ENCODE measurements at places on chromosomes 12 and 14.

GRCh38 chr14:92502541-92503286, 10.9 kb upstream of the RIN3 start:
- no peak for DNase-seq

DNA sequence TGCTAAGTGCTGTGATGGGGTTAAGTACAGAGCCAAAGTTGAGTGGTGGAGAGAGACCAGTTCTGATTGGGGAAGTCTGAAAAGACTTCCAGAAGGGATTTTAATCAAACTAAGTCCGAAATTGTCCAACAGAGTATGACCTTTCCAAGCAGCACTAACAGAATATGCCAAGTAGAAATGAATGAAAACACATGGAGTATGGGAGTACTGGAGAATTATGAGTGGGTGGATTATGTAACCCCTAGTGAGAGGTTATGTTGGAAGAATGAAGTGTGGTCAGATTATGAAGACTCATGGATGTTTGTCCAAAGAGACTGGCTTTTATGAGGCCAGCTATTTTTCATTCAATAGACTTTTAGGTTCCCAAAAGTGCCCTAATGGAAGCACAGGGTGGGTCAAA, 94.0 kb upstream of the PLEKHA5 start:
- DNase-seq, result no peak

DNA sequence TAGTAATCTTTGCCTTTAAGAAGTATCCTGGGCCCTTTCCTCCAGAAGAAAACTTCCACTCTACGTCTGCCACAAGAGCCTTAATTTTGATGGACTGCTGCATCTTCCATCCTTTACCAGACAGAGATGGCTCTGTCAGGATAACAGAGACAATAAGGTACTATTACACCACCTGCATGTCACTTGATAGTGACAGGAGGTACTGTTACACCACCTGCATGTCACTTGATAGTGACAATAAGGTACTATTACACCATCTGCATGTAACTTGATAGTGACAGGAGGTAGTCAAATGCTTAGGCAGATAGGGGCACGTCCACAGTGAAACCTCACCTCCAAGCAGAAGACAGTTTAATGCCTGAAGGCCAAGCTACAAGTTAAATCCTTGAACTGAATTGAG, 13.9 kb downstream of the OR6C74 start:
- DNase-seq, result no peak

DNA sequence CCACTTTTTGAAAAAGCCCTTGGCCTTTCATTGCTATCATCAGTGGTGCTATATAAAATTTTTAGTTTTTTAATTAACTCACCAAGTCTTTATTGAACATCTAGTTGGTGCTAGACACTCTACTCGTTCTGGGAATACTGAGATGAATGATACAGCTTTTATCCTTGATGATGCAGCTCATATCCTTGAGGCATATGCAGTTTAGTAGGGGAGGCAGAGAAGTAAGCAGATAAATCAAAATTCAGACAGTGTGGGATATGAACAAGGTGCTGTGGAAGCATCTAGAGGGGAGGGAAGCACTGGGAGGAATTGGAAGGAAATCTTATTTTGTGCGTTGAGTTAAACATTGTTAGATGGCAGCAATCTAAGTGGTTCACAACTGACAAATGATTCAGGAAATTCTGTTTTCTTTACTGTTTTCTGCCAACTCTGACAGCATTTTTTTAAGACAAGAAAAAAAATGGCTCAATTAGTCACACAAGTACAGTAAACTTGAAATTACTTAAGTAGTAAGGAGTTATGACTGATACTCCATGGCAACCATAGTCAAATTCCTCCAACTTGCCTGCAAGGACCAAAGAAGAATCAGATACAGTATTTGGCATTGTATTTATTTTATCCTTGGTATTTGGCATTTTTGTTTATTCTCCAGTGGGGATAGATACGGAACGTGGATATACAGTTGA, 119.2 kb downstream of the TMTC2 start:
- DNase-seq, result no peak

DNA sequence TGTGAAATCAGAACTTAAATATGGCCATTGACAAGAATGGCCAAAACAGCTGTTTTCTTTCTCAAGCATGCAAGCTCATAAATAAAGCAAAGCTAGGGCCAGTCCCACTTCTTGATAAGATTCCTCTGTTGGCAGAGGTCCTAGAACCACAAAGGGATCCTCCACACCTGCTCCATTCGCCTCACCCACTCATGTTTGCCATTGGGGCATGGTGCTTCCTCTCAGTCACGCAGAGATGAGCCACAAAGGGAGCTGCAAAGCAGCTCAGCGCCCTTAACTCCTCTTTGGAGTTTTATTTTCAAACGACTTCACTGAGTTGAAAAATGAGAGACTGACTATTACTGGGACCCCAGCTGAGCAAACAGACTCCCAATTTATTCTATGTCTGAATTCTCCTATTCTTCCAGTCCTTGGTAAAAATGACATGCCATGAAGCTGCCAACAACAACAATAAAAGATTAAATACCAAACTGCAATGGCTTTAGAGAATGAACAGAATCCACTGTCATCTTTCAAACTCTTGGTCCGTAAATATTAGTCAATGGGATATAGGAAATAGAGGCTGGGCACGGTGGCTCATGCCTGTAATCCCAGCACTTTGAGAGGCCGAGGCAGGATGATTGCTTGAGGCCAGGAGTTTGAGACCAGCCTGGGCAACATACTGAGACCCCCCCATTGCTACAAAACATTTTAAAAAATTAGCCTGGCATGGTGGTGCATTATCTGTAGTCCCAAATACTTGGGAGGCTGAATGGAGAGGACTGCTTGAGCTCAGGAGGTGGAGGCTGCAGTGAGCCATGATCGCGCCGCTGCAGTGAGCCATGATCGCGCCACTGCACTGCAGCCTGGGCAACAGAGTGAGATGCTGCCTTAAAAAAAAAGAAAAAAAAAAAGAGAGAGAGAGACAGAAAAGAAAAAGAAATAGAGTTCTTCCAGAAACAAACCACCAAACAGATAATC, 16.4 kb downstream of the MANSC1 start:
- no peak for DNase-seq

DNA sequence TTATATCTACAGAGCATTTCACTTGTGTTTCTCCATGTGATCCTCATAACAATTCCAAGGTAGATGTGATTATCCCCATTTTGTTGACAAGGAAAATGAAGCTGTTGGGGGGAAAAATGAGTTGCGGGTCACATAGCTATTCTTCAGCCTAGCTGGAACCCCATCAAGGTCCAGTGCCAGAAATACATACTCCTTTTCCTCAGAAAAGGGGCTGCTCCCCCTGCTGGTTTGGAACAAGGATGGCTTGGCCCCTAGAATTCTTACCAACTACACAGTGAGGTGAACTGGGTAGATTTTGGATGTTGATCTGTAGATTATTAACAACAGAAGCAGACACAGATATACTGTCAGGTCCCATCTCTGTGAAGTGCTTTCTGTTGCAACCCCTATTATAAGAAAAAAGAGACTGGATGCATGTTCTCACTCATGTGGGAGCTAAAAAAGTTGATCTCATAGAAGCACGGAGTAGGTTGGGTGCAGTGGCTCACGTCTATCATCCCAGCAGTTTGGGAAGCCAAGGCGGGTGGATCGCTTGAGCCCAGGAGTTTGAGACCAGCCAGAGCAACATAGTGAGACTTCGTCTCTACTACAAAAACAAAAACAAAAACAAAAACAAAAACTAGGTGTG, 8.9 kb downstream of the IKZF4 start:
- peak; percentile 64 for DNase-seq

- no peak for DNase-seq
Measured at GRCh38 chr14:100714258-100714892, 12.3 kb upstream of the DLK1 start.

DNA sequence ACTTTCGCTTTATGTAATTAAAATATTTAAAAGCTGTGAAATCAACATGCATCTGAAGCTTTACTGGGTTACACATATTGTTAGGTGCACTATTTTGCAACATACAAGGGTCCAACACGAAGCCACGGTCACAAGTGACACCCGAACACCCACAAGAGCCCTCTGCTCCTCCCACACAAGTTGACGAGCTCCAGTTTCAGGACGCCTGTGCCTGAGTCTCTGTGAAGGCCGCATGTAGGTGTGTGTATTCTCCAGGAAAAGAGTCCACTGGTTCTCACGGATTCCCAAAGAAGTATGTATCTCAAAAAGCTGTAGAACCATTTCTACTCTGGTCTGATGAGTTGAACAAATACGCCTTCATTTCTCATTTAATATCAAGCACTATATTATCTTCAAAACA, 12.0 kb downstream of the SLC15A4 start:
- no peak for DNase-seq

GRCh38 chr12:109197327-109197726, 80.9 kb downstream of the ACACB start:
- no peak for DNase-seq

DNA sequence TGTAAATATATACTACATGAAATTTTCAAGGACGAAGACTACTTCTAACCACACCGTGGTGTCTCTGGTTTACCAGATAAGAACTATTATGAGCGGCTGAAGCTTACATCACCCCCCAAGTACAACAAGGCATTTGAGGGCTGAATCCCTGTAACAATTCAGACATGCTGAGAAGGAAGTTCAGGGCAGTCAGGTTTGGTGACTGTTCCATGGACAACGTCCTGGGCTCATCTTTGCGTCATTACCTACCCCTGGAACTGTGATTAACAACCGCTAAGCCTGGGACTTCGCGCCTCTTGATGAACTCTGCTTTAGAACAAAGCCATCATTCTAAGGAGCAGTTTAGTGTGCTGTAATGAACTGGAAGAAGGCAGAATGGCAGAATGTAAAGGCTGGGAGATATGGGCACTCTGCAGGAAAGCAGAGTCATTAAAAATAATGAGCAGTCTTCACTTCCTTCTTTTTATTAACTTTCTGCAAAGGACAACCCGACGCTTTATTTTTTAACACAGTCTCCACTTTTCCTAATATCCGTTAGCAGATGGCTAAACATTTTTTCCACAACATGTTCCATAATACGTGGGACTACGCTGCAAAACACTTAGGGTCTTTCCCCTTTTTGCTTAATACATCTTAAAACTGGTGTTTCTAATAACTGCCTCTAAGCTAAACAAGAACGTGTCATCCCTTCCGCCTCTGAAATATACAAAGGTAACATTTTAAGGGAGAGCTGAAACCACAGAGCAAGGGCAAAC, 263.2 kb downstream of the ADAMTS20 start:
- DNase-seq, result no peak

DNA sequence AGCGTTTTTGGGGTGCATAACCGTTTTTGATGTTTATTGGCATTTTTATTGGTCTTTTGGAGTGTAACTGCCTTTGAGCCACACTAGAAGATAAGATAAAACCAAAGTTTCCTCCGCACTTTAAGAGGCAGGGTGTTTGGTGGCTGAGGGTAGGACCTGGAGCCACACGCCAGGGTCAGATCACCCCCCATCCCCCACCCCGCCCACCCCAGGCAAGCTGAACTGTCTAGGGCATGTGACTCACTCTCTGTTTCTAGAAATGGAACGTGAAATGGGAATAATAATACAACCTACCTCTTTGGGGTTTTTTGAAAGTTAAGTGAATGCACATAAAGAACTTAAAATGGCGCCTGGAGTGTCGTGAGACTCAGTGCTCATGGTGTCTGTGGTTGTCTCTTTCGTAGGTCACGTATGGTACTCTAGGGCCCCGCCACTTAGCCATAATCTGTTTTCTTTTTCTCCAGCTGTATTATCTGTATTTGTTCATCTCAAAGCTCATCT, 56.0 kb downstream of the PPP2R5C start:
- DNase-seq, result no peak

- DNase-seq, result no peak
Measured at GRCh38 chr14:98290596-98290995, 981.4 kb downstream of the BCL11B start.

DNA sequence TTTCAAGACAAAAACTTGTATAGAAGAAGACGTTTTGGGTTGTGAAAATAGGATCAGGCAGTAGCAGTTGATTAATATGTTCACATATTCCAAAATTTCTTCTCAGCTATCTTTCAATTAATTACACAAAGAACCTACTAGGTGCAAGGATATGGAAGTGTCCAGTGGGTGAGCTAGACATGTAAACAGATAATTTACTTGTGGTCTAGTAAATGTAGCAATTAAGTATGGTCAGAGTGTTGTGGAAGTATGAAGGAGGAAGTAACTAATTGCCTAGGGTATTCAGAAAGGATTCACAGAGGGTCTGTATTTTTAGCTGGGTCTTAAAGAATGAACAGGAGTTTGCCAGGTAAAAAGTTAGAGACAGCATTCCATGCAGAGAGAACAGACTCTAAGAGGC, 5.9 kb downstream of the GOLGA5 start:
- peak; percentile 22 for DNase-seq

- no peak for DNase-seq
Measured at GRCh38 chr14:81342850-81343580, 57.1 kb downstream of the STON2 start.

DNA sequence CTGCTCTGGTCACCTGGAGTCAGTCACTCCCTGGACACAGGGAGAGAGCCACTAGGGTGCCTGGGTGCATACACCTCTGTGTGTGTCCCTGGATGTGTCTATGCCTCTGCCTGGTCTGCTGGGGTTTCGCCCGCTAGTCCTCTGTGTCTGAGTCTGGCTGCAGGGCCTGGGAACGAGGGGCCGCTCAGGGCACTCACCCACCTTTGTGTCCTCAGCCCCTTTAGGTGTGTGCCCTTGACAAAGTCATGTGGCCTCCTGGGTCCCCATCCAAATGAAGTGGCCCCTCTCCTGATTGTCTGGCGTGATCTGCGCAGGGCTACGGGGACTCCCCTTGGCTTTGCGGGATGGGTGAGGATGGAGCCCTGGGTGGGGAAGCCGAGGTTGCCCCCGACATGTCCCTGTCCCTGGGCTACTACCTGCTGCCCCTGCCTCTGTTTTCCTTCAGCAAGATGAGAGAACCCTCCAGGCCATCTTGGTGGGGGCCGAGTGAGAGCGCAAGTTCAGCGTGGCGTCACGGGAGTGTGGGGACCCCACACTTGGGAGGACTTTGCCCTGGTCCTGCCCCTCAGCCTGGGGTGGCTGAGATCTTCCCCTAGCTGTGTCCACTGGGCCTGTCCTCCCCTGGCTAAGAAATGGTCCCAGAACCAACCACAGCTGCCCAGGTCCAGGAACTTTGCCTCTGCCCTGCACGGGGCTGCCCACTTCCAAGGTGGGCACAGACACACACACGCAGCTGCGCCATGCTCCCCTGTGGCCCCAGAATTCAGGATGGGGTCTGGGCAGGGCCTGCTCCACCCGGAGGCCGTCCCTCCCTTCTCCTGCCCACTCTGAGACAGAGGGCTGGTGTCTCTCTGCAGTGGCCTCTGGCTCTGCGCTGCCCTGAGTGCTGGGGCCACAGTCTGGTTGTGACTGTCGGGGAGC, 2.7 kb upstream of the AHNAK2 start:
- no peak for DNase-seq

- peak; percentile 80 for DNase-seq
Measured at GRCh38 chr12:49750027-49750995, 9.0 kb downstream of the TMBIM6 start.

DNA sequence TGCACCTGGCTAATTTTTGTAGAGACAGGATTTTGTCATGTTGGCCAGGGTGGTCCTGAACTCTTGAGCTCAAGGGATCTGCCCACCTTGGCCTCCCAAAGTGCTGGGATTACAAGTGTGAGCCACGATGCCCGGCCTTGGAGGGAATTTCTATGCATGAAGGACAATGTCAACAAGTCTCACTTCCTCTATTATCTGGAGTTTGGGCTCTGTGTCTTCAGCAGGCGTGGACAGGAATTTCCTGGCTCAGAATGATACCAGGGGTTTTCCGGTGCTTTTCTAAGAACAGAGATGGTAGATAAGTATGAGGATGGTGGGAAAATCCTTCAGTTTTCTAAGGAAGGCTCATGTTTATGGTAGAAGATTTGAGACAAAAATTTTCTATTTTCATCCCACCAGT, 75.0 kb upstream of the CCDC60 start:
- no peak for DNase-seq

- no peak for DNase-seq
Measured at GRCh38 chr14:100683578-100683977, 43.1 kb upstream of the DLK1 start.
